ENCODE measurements at places on chromosomes 1 and 21.

- peak; percentile 50 for DNase-seq
Observed at GRCh38 chr21:38831526-38832467, 26.1 kb downstream of the ETS2 start.

- no peak for DNase-seq
Observed at GRCh38 chr1:223540485-223541106, 124.9 kb downstream of the CAPN8 start.

DNA sequence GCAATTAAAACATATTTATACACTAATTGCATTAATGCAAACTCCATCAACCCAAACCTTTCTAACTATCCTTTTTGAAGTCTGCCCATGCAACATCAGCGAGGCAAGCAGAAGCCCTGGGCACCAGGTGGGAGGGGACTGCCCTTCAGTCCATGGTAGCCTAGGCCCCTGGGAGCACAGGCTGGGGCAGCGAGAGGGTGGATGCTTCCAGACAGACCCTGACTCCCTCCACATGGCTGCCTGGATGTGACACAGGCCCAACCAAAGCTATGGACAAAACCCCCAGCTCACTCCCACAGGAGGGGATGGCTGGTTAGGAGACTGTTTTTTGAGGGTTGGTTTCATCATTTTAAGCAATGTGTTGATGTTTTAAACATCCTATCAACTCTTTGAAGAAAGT lies 17.8 kb upstream of the LRRC47 start:
- no peak for DNase-seq

DNA sequence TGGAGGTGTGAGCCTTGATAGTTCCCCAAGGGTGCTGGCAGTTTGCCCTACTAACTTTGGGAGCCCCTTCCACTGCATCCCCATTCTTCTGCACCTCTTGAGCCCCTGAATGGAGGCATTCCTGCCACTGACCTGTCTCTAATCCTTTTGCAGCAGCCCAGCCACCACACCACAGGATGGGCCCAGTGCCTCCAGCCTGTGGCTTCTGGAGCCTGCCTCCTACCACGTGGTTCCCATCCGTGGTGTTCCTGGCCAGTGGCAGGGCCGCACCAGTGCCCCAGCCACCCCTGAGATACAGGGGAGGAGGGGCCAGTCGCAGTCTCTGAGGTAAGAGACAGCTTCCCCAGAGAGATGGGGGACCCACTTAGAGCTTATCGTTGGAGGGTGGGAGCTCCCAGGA lies 14.4 kb downstream of the INAVA start:
- DNase-seq: no peak

DNA sequence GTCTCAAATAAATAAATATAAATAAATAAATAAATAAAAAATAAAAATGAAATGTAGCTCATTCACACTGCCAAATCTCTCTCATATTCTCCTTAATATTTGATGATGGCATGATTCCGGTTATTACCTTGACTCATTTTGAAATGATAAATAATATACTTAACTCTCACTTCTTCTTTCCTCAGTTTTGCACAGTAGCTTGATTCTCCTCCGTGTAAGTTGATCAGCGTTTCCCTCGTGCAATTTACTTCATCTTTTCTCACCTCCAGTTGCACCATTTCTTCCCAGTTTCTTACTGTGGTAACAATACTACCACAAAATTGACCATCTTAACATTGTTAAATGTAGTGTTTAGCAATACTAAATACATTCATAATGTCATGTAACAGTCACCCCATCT lies 111.6 kb downstream of the RIPK4 start:
- no peak for DNase-seq

- no peak for DNase-seq
Observed at GRCh38 chr1:110928191-110928590, 35.5 kb downstream of the LRIF1 start.

DNA sequence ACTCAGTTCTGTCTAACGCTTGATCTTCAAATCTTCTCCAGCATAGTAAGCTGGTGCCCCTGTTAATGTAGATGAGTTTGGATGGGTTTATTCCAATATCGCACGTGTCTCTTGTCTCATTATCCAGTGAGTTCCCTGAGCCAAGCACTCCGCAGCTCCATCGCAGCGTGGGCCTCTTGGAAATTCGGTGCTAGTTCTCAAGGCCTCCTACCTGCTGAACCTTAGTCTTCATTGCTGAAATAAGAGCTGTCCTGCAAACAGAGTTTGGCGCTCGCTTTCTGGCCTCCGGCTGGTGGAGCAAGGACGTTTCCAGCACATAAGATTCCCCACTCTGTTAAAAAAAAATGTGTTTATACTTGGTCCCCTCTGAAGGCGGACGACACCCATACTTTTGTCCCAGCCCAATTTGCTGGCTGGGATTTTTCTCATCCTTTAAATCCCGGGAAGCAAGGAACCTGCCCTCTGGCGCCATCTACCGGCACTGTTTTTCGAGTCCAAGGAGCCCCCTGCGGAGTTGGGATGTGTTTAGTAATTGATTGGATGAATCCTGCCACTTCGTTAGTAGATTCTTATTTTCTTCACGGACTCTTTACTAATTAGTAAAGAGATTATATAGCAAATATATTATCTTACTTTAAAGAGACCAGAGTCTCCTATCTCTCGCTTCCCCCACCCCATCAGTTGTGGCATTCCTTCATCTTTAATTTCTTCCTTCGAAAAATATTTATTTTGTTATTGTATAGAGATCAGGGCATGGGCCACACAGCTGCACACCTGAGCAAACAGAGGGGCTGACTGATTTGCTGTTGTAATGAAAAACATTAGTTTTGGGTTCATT lies 14.7 kb downstream of the JUN start:
- DNase-seq: peak; percentile 66

DNA sequence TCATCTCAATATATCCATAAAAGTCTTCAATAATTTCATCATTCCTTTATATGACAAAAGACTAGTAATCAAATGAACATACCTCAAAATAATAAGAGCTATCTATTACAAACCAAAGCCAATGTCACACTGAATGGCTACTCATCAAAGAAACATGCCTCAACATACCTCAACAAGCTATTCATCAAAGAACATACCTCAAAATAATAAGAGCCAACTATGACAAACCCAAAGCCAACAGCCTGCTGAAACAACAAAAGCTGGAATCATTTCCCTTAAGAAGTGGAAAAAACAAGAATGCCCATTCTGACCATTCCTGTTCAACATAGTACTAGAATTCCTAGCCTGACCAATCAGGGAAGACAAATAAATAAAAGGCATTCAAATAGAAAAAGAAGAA lies 1373.7 kb downstream of the BRINP3 start:
- DNase-seq: no peak

- DNase-seq: no peak
Observed at GRCh38 chr1:203177036-203177405, 1.4 kb upstream of the MYBPH start.

DNA sequence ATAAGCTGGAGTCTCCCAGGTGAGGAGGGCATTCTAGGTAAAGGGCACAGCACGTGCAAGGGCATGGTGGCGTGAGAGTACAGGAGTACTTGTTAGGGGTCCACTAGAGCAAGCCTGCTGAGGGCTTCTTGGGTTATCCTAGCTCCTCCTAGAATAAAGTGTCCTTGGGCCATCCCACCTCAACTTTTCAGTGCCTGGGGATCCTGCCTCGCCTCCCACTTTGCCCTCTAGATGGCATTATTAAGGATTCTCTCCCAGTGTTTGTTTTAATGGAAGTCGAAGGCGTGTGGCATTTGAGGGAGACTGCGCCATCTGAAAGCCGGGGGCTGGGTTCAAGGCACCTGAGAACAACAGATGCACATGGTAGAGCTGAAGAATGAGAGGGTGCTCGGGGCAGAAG lies 74.5 kb upstream of the SELENON start:
- no peak for DNase-seq

DNA sequence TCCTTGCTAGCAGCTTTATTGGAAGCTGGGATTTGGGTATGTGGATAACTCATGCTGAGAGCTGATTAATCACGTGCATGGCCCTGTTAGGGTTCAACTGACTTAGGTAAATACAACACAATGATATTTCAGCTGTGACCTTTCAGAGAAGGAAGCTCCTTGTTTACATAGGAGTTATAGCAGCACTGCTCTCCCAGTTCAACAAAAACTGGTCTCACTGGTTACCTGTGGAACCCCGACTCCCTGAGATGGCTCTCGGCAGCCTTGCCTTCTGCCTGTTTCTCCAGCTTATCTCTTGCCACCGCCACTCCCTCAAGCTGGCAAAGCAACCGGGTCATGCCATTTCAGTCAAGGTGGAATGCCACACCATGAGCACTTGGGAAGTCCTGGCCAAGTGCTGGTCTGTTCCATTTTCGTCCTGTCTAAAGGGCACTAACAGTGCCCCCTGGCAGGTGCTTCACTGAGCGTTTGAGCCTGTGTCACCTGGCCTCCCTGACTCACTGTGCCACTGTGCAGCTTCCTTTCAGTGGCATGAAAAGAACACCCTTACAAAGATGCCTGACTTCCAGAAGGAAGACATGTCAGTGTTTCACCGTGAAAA lies 31.6 kb downstream of the DOP1B start:
- DNase-seq: no peak

DNA sequence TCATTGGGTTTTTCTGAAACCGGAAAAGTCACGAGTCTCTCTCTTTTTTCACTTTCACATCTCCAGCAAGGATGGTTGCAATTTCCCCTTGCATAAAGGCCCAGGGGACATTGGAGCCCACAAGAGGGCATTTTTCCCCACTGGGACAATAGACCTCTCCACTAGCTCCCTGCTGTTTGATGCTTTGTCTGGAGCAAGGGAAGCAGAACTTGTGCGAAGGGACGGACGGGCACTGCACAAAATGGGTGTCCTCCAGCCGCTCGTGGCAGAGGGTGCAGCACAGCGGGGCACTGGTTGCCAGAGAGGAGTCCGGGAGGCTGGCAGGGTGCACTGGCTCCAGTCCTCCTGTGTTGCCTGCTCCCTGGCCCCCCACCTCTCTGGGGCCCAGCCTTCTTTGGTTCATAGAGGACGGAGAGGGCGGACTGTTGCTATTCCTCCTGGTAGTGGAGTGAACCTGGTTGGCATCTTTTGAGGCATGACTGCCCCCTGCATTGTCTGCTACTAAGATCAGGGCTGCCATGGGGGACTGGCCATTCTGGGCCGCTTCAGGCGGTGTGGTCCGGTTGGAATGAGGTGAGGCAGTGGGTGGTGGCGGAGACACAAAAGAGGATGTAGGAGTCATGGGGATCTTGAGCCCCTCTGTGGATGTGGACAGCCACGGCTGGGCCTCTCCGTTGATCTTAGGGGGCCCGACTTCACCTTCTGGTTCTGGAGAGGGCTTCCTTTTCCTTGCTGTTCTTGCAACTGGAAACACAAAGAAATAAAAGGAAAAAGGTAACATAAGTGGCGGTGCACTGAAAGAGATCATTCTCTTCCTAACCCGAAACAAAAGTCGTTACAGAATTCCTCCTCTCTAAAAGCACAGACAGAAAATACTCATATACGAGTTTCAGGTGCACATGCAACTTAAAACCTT lies 2.6 kb downstream of the IRF2BP2 start:
- peak; percentile 56 for DNase-seq

GRCh38 chr1:36557041-36558000 lies 74.6 kb upstream of the CSF3R start:
- no peak for DNase-seq

DNA sequence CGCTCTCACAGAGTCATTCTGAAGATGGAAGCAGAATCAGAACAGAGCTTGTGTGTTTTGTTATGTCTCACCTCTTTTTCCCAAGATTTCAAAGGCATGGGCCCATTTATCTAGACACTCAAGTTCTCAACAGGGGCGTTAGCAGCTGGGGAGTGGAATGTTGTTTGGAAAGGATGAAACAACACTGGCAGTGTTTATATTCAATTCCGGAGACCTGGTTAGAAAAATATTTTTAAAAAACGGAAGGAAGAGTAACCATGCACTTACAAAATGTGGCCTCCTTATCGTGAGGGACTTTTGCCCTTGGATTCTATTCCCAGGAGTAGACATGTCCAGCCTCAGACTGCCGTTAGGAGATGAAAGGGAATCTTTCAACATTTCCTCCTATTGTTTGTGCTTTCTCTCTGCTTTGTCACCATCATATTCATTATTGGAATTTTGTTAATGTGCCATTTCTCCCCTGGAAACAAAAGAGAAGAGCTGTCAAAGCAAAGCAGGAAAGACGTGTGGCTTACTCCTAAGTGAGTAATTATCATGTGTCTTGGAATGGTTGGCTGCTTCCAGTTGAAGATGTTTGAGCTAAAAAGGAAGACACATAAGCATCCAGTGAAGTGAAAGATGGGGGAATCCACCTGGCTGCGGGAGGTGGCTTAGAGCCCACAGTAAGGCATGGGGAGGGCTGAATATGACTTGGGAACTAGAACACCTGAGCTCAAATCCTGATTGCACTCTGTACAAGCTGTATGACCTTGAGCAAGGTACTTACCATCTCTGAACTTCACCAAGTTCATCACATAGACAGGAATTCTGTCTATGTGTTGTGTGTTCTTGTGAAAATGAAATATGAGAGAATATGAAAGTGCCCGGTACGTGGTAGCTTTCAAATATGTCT lies 71.7 kb upstream of the JUN start:
- DNase-seq: no peak

DNA sequence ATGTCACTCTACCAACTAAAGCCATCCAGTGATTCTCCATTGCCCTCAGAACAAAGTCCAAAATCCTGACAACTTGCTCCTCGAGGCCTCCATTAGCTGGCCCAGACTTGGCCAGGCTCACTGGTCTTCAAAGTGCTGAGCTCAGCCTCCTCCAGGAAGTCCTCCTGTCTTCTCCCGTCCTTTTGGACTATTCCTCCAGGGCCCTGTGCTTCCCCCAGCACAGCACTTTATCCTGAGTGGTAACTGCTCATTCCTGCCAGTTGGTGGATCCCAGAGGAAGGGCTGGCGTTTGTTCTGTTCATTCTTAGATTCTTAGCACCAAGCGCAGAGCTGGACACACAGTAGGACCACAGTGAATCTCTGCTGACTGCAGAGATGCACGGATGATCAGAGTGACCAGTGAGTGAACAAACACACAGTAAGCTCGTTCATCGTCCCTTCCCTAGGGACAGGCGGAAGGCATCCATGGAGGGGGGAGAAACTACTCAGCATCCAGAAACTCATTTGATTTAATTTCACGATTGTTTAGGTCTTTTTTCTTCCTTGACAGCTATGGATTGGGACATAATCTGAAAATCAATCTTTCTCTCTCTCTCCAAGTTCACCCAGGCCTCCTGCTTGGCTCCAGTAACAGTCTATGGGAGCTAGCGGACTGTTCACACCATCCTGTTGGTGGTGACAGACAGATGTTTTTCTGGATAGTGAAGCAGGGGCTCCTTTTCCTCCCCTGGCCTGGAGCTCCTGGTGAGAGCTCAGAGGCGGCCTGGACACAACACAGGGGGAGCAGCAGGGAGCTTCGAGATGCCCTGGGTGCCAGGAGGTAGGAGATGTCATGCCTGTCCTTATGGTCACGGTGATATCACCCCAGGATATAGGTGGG lies 180.2 kb downstream of the PTPRU start:
- no peak for DNase-seq

DNA sequence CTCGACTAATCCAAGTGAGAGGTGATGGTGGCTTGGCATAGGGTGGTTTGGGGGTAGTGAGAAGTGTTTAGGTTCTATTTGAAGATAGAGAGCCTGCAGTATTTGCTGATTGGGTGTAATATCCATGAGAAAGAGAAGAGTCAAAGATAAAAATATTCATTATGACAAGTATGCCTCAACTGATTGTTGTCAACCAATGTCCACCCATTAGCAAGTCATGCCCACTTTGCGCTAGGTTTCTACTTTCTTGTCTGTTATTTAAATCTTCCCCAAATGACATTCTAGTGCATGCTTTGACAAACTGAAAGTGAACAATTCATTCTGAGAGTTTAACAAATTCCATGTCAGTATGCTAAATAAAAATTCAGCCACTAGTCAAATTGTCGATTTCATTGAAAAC lies 3.8 kb upstream of the XCL1 start:
- no peak for DNase-seq

- no peak for DNase-seq
Observed at GRCh38 chr1:112706505-112707220, at the start of gene RHOC. RHOC (minus strand) TSS chr1:112707127; CDS start chr1:112703799, 3,328 bp downstream.
